ELF-1 (cell line): ENCODE measurements at places on chromosomes 3 and 15.

- no peak for DNase-seq
Measured at GRCh38 chr15:76866716-76867321, 38.3 kb downstream of the SCAPER start.

DNA sequence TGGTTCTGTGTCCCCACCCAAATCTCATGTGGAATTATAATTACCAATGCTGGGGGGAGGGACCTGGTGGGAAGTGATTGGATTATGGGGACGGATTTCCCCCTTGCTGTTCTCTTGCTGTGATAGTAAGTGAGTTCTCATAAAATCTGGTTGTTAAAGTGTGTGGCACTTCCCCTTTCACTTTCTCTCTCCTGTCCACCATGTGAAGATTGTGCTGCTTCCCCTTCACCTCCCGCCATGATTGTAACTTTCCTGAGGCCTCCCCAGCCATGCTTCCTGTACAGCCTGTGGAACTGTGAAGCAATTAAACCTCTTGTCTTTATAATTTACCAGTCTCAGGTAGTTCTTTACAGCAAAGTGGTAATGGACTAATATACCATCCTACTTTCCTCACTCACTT, 289.6 kb downstream of the EFHB start:
- DNase-seq, result no peak

GRCh38 chr15:94791510-94791909, 560.1 kb downstream of the MCTP2 start:
- DNase-seq, result no peak

GRCh38 chr15:89178307-89178977, 42.9 kb downstream of the RLBP1 start:
- DNase-seq, result no peak

DNA sequence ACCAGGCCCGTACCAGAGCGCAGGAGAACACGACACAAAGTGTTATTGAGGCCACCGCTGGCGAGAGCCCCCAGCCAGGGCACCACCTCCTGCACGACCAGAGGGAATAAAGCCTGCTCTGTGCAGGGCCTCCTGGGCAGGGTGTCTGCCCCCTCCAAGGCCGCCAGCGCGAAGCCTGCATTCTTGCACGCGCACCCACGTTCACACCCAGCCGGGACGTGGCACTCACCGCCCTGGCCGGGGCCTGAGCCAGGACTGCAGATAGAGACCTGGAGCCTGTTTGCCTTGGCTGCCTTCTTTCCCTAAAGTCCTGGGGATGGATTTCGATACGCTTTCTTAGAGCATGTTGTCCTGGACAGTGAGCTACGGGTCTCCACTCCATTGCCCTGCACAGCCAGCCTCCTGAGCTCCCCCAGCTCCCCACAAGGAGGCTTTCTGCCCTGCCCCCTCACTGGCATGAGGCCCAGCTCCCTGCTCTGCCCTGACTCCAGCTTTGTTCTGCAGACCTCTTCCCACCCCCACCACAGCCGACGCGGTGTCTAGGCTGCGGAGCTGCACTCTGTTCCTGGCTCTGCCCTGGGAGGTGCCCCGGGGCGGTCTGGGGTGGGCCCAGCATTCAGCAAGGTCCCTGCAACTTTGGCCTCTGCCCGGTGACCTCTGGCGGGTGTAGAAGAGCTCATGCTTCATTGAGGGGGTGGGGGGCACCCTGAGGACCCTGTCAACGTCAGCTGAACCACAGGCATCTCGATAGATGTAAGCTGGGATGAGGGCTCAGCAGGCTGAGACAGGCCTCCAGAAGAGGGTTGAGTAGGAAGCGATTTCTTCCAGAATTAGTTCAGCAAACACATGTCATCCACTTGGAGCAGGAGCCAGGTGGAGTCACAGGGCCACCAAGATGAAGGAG, 145.0 kb downstream of the LRRK1 start:
- DNase-seq, result peak; percentile 34

GRCh38 chr3:51501833-51502561, 2.2 kb upstream of the DCAF1 start:
- DNase-seq, result peak; percentile 94

DNA sequence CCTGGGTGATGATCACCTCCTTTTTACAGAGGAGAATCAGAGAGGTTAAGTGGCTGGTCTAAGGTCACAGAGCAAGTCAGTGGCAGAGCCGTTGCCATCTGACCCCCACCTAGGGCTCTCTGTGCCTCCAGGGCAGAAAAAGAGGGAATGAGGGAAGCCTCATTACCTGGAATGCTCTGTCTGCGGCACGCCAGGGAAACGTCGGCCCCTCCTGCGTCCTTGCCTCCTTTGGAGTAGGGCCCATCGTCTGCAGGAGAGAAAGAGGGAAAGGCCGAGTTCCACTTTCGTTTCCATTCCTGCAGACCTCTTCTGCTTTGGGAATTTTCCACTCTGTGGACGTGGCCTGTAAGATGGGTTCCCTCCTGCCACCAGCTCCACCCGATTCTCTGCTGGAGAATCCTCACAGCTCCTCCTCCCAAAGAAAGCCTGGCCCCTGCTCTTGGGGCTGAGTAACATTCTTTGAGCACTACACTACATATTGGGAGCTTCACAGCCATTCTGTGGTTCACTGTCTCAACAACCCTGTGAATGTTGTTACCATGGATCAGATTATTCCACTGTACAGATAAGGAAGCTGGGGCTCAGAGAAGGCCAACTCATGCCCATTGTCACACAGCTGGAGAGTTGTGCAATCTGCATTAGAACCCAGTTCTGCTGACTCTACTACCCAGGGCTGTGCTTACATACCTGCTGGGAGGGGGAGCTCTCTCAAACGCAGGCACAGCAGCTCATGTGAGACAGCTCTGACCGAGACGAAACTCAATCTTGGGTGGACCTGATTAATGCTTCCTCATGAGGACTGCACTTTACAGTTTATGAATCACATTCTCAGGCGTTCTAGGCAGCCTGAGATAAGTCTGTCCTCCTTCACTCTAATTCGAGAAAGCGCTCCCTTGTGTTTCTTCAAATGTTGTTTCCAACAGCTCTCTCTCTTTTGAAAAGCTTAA, 14.2 kb downstream of the GRIP2 start:
- DNase-seq, result peak; percentile 62

DNA sequence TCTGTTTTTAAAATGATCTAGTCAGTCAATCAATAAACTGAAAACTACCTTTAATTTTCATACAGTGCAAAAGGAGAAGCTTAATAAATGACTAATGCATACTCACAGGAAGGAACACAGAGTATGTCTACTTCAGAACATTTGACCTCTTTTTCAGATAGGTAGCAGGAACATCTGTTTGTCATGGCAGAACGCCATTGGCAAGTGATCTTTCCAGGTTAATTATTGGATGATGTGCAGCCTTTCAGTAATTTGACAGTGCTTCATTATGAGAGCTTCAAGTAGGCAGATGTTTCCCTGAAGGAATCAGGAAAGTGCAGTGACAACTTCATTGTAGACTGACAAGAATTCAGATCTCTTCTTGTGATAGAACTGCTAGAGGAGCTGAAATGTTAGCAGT, 325.0 kb downstream of the OTOL1 start:
- no peak for DNase-seq

- DNase-seq, result no peak
Measured at GRCh38 chr15:62119227-62119864, 45.7 kb downstream of the C2CD4B start.

GRCh38 chr3:61157414-61157813, 93.8 kb downstream of the FHIT start:
- DNase-seq, result no peak

DNA sequence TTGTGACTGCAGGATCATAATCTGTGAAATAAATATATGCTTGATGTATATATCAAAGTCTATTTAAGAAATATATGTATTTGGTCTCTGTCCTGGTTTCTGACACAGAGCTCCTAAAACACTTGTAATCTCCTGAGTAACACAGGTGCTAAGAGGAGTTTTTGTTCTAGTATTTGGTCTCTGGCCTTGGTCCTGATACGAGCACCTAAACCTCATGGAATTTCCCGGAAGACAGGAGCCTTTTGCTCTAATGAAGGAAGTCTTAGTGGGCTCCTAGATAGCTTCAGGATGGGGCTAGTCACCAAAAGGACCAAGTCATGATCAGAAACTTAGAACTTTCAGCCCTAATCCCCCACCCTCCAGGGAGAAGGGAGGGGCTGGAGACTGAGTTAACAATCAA, 19.2 kb upstream of the MUSTN1 start:
- no peak for DNase-seq

- DNase-seq, result no peak
Measured at GRCh38 chr15:95935852-95936251, 394.6 kb upstream of the NR2F2 start.

GRCh38 chr3:192772240-192772894, 45.0 kb upstream of the FGF12 start:
- DNase-seq, result peak; percentile 56

GRCh38 chr15:29269485-29270168, at the start of gene NSMCE3:
Gene NSMCE3, minus strand, starts transcription at chr15:29269822. Its CDS starts 117 bp downstream, at chr15:29269705.
- peak; percentile 89 for DNase-seq

DNA sequence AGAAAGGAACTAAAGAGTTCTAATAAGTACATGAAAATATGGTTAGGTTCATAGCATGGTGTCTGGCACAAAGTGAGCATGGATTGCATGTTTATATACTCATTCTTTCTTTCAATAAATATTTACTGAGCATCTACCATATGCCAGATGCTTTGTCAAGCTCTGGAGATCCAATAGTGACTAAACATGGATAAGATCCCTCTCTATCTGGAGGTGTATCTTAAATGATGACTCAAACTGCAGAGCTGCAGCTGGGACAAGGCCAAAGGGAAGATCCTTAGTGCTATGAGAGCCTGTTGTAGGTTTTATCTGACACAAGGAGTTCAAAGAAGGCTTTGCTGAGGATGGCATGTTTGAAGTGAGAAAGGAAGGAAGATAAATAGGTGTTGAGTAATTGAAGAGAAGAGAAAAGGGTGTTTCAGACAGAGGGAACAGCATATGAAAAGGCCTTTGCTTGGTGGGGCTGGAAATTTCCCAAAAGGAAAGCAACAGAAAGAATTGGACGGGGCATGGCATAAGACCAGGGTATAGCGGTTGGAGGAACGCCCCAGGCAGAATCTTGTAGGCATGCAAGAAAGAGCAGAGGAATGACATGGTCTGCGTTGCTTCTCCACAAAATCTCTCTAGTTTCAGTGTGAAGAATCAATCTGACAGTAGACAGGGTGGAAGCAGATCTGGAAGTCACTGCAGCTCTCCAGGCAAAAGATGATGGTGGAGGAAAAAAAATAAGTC, 239.9 kb upstream of the LRTM1 start:
- DNase-seq, result no peak

DNA sequence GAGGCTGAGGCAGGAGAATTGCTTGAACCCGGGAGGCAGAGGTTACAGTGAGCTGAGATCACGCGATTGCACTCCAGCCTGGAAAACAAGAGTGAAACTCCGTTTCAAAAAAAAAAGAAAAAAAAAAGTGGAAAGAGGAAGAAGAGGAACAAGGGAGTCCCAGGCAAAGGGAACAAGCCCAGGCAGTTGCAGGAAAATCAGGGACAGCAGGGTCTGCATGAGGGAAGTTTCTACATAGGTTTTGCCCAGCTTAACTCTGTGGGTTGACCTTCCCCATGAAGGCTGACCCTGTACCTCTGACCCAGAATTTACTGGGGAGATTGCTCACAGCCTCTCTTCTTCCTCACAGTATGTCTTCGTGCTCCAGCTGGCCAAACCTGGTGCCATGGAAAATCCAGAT, 12.3 kb downstream of the RBP1 start:
- no peak for DNase-seq

- DNase-seq, result no peak
Measured at GRCh38 chr15:89389841-89390603, 55.4 kb upstream of the POLG start.

- no peak for DNase-seq
Measured at GRCh38 chr3:37816271-37816670, 45.4 kb upstream of the CTDSPL start.

GRCh38 chr15:75213768-75214221, 12.1 kb downstream of the C15orf39 start:
- no peak for DNase-seq
